ENCODE measurements at places on chromosomes 7 and 10.
A peak's percentile ranks its signal among the peaks of the same experiment; 100 is the strongest.

GRCh38 chr7:157008206-157009169 is 2.0 kb downstream of the MNX1 start:
- DNase-seq = no peak

- no peak for DNase-seq
These were observed 182.8 kb downstream of the PKD1L1 start for GRCh38 chr7:47765373-47765979.

DNA sequence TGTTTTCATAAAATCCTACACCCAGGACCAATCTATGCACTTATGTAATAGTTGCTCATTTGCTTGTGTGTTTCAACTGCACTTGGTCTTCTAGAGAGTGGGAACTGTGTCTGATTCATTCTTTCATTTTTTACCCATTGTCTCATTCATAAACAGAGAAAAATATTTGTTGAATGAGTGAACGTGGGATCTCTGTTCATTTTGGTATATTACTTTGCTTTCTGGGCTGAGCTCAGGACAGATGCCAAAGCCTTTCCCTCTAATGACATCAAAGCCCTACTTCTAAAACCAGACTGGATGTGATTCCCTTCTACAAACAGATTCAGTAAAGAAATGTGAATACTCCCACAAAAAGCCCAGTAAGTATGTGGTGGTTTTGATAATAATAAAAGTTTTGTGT is 145.2 kb downstream of the ST7 start:
- peak; percentile 22 for DNase-seq

GRCh38 chr7:101950450-101951119 is 133.2 kb downstream of the CUX1 start:
- DNase-seq = peak; percentile 38

GRCh38 chr10:14603534-14604102 is 171.1 kb downstream of the FAM107B start:
- DNase-seq = no peak
